ENCODE measurements at places on chromosomes 6 and 20.

GRCh38 chr20:49808753-49809152 lies 3.9 kb upstream of the SLC9A8 start:
- DNase-seq, result no peak

GRCh38 chr6:55643861-55644260 lies 64.9 kb upstream of the HMGCLL1 start:
- DNase-seq, result no peak

DNA sequence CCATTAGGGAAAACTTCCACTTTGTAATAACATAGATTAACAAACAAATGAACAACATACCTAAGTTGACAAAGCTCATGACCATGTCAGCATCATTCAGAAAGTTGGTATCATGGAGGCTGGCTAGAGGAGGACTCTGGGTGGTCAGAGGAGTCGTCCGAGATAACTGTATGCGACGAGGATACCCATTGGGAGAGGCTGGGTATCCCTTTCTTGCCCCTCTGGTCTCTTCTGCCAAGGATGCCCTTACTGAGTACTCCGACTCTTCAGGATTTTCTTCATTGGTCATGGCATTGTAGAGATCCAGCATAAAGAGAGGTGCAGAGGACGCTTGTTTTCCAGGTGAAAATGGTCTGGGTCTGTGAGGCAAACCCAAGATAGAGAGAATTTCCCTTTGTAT lies 1.1 kb downstream of the BMP5 start:
- DNase-seq, result no peak

- no peak for DNase-seq
These were observed 191.4 kb downstream of the NKAIN2 start for GRCh38 chr6:123994891-123995635.

DNA sequence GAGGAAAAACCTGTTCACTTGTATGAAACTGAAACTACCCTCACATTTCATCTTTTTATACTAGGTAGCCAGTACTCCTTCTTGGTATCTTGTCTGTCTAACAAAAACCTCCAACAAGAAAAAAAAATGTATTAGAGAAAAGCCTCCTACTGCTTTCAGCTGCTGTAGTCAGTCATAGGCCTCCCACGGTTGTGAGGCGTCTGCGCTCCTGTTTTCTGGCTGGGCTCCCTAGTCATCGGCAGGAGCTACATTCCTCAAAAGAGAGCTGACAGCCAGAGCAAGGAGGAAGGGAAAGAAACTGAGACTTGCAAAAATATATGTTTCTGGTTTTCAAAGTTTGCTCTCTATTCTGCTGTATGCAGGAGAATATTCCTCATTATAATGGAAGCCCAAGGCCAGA lies 517.0 kb downstream of the LMBRD1 start:
- DNase-seq, result no peak

GRCh38 chr20:1364106-1364505 lies 28.7 kb downstream of the FKBP1A start:
- DNase-seq, result no peak

DNA sequence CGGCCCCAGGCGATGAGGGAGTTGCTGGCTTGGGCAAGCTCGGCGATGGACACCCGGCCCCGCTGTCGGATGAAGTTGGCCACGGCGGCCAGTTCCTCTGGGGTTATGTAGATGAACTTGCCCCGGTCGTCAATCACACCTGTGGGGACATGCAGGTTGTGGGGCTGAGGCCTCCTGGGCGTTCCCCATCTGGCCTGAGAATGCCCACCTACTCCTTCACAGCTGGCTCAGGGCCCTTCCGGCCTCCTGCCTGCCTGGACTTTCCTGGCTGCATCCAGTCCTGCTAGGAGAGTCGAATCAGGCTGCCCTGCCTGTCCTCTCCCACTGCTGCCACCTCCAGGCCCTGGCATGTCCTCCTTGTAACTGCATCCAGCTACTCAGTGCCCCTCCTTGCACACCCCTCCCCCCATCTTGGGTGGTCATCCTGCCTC lies 13.8 kb downstream of the DDRGK1 start:
- DNase-seq, result no peak

GRCh38 chr20:11901127-11901526 lies 16.6 kb upstream of the BTBD3 start:
- DNase-seq, result no peak

DNA sequence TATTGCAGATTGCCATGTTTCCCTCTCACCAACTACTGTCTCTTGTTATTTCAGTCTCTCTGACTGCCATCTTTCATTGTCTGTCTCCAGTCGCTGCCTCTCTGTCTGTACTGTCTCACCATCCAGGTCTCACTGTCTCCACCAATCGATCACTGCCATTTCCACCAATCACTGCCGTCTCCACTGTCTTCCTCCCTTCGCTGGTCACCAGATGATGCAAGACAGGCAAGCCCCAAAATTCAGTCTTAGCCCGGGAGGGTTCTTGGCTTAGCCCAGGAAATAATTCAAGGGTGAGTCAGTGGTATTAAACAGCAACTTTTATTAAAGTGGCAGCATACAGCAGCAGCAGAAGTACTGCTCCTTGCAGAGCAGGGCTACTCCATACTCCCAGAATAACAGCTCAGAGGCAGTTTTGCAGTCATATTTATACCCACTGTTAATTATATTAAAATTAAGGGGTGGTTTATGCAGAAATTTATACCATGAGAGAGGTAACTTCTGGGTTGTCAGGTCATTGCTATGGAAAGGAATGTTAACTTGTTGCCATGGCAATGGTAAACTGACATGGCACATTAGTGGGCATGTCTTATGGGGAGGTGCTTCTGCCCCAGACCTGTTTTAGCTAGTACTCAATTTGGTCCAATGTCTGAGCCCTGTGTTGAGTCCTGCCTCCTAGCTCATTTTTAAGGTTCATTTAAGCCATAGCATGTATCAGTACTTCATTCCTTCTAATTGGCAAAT lies 23.0 kb upstream of the ECHDC1 start:
- DNase-seq, result peak; percentile 38

DNA sequence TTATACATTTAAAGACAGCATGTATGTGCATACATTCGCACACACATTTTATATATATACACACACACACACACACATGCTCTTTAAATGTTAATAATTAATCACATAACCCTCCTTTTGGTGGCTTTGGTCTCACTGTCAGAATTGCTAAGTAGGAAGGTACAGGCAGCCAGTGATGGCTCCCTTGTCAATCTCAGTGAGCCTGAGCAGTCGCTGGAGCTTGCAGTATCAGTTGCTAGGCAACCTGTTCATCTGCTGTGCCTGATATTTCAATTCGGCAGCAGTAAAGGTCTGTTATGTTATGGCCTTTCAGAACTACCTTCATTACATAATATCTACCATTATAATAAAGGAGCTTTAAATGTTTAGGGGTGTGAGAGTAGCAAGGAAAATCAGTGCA lies 374.3 kb downstream of the LMBRD1 start:
- DNase-seq, result no peak

- peak; percentile 51 for DNase-seq
These were observed 4.9 kb downstream of the DSP start for GRCh38 chr6:7546383-7546782.

- DNase-seq, result no peak
These were observed 16.3 kb downstream of the WFDC3 start for GRCh38 chr20:45775411-45775810.

DNA sequence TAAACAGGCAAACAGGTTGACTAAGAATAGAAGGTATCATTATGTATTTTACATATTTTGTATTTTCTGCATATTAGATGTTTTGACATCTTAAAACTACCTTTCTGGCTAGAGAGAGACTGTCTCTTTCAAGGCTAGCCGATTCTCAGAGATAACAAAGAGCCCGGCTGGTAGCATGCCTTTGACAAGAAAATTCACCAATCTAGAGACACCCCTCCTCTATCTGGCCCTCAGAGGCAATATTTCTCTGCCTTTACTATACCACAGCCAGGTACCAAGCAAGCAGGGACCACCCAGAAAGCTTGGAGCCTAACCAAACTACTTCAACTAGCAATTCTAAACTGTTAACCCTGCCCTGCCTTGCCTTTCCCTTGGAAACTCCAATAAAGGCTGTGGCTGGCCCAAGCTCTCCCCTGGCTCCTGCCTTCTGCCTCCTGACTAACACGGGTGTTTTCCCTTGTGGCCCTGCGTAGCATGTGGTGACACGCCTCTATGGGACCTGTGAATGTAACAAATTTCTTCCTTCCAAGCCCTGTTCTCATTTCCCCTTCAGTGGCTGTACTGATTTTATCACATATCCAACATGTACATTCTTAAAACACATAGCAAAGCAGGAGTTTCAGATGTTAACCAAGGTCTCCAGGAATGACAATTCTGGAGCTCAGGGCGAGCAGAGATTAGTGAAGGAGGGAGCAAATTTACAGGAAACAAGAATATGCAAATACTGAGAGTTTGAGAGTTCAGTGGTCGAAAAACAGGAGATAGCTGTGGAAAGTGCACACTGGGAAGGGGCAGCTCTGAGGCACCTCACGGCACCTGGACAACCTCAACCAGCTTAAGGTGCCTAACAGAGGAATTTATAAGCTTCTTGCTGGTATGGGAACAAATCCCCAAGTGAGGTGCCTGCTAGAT lies 120.8 kb downstream of the BACH2 start:
- DNase-seq, result no peak

DNA sequence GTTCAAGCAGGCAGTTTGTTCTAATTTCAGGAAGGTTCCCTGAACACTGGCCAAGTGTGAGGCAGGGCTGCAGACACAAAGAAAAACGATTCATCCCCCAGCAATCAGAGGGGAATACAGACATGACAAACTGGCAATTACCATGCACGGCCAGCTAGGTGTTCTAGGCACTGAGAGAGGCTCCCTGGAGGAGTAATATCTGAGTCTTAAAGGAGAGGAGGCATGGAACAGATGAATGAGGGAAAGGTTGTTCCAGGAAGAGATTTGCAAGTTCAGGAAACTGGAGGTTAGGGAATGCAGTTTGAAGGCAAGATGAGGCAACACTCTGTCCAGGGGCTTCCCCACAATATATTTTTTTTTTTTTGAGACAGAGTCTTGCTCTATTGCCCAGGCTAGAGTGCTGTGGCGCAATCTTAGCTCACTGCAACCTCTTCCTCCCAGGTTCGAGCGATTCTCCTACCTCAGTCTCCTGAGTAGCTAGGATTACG lies 11.1 kb downstream of the RRAGD start:
- no peak for DNase-seq

- DNase-seq, result no peak
These were observed 26.3 kb upstream of the APMAP start for GRCh38 chr20:25018841-25019240.

GRCh38 chr6:147726342-147726741 lies 217.9 kb downstream of the SAMD5 start:
- DNase-seq, result no peak

DNA sequence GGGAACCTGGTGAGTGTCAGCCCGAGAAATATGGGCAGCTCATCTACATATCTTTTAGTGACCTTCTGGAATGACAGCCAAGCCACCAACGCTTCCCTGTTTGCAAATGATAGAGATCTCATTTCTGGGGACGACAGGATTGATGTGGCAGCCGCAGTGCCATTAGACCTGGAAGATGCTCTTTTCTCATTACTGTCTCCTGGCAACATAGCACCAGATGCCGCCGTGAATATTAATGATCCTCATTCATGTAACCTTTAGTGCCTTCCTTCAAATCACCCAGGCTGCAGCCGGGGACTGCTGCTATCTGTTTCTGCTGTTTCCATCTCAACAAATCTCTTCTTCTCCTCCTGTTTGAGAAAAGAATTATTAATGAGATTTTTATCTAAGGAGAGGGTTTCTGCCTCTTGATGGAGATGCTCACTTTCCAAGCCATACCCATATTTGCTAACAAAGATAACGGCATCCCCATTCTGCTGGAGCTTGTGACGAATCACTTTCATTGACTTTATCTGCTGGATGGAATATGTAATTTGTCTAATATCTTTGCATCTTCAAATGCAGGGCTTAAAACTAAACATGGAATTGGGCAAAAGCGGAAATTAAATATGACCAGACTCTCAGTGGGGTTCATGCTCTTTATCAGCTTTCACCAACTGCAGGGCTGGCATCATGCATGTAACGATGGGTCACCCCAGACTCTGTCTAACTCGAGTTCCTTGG lies 74.8 kb upstream of the KIF16B start:
- no peak for DNase-seq

DNA sequence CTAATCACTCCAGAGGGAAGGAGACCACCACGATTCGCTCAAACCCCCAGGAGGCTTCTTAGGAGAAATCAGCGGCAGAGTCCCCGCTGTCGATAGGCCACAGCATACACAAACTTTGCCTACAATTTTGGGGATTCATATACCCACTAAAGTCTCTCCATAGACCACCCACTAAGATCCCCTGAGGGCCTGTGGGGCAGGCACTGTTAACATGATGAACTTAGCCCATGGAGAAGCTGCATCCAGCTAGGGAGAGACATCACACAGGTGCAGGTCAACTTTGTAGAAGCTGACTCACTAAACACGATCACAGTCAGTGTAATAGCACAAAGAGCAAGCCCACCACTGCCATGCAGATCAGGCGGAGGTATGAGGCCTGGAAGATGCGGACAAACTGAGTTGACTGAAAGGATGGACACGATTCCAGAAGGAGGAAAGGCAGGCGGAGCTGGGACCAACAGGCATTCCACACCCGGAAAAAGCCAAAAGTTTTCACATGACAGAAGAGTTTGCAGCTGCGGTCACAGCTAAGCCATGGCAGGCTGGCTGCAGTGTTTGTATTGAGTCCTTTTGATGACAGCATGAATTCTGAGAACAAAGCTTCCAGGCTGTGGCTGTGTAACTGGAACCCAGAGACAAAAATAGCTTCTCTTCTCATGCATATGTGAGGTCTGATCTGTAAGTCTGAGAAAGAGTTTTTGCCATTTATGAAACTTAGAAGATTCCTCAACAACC lies 75.7 kb upstream of the QKI start:
- no peak for DNase-seq

DNA sequence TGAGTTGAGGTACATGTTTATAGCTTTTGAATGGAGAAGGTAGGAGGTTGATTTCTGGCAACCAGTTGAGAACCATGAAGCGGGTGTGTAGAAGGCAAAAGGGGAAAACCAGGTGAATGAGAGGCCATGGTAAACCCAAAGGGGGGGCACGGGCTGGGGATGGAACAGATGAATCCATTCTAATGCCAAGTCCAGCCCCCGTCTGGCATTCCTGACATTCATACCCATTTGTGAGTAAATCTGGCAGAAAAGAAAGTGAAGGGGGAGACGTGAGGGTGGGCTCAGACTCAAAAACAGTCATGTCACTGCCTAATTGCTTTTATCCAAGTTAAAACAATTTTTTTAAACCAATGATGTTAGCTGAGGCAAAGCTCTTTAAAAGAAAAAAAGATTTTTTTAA lies 172.8 kb upstream of the QKI start:
- DNase-seq, result no peak

- no peak for DNase-seq
These were observed 158.7 kb downstream of the TMEM200A start for GRCh38 chr6:130524552-130524951.

All from T47D (cell line).